ENCODE measurements at places on chromosomes 2 and 18.
A peak's percentile ranks its signal among the peaks of the same experiment; 100 is the strongest.

GRCh38 chr2:100399714-100400113 lies 17.8 kb downstream of the CHST10 start:
- no peak for DNase-seq

DNA sequence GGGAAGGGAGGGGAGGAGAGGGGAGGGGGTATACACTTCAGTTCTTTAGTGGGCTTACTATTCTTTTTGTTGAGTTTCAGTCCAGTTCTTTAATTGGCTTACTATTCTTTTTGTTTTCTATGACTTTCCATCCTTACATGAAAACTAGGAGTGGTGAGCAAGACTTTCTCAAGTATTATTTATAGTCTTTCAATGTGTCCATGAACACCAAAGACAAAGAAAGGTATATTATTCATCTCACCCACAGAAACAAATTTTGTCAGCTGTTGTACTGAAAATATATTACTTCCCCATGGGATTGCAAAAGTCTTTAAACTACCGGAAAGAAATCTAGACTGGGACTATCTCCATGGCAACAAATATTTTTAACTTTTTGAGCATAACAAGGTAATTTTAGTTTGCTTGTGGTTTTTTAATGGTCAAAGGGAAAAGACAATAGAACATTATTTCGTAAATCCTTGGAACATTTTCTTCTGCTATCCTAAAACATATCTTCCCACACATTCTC lies 17.6 kb downstream of the ADAM17 start:
- peak; percentile 80 for DNase-seq

GRCh38 chr18:3350021-3350420 lies 88.1 kb downstream of the MYL12B start:
- DNase-seq: no peak

DNA sequence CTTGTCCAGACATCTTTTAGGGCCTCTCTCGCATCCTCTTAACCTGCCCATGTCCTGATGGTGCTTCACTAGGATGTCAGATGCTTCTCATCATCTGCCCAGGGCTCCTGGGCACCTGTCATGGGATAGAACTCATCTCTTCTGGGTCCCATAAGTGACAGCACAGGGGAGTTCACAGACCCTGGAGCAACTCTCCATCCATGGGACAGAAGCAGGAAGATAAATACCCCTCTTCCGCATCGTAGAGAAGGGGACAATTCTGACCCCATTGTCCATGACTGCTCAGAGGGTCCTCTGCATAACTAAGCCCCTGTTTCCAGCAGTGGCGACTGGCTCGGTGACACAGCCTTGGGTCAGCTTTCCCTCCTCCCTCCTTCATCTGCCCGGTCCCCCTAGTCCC lies 82.3 kb downstream of the TWIST2 start:
- no peak for DNase-seq

DNA sequence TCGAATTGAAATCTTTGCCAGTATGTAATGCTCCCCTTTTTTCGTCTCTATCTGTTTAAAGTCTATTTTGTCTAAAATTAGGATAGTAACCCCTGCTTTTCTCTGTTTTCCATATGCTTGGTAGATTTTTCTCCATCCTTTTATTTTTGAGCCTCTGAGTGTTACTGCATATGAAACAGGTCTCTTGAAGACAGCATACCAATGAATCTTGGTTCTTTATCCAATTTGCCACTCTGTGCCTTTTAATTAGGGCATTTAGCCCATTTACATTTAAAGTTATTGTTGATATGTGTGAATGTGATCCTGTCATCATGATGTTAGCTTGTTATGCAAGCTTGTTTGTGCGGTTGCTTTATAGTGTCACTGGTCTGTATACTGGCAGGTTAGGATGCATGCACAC lies 490.8 kb upstream of the VWC2L start:
- no peak for DNase-seq

DNA sequence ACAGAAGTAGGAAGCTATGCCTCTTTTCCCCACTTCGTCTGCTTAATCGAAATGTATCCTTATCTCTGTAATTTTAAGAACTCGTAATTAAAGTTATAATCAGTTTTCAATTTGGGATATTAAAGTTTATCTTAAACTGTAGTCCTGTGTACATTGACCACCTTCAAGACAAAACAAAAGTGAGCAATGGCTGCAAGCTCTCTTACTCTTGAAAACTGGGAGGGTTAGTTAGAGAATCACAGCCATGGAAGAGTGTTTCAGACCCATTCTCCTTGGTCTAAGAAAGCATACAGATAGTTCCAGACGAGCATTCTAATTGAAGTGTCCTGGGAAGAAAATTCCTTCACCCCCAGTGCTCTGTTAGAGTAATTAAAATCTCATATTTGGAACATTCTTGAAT lies 2.0 kb downstream of the KCMF1 start:
- no peak for DNase-seq

DNA sequence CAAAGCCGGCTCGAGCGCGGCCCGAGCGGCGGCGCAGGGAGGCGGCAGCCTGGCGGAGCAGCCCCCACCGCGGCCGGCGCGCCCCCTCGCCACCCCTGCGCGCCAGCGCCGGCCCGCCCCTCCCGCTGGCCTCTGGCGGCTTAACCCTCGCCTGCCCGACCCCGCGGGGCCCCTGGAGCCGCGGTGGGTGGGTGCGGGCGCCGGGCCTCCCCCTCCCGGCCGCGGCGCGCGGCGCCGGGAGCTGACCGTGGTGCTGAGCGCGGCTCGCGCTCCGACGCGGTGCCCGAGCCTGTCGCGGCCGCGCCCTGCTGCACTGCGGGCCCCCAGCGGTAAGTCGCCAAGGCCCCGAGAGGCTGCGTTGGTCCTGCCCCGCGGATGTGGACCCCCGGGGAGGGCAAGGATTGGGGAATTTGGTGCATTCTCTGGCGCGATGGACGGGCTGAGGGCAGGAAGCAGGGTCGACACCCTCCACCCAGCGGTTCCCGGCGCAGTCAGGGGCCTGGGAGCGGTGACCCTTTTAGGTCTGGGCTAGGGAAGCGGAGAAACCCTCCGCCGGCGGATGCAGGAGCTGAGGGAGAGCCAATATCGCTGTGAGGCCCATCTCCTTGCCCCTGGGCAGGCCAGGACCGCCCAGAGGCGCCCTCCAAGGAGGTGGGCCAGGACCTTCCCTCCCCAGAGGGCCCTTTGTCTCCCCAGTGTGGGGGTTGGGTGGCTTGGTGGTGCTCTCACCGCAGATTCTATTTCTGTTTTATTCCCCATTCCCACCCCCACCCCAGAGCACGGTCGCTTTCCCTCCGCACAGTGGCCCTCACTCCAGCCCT lies 923 bp downstream of the AMER3 start:
- DNase-seq: no peak

Data from renal cortical epithelial cell (primary cell).